ENCODE measurements at places on chromosomes 6 and 20. TPM values are rescaled to one million over a fixed set of nuclear protein-coding genes. Genes with fewer than 3 reads are reported as not detected.

Gene ID1
- polyA plus RNA-seq, result 26.3 TPM

Gene EBF4
- 13.2 TPM for polyA plus RNA-seq

Gene PAX1
- polyA plus RNA-seq, result not detected

Gene BPIFB4
- not detected for polyA plus RNA-seq

Gene FAM83B
- polyA plus RNA-seq, result not detected

All from neural cell (in vitro differentiated cells).